Karpas-422 (cell line): ENCODE measurements at places on chromosomes 13 and 19. TPM values are rescaled to one million over a fixed set of nuclear protein-coding genes. Genes with fewer than 3 reads are reported as not detected.

SHISA7 gene
- total RNA-seq, result not detected in 2 replicates

PRODH2 gene
- total RNA-seq, result not detected in 2 replicates

CEACAM6 gene
- total RNA-seq, result not detected in 2 replicates

PSPN gene
- 0.76 and 1.0 TPM in 2 replicates for total RNA-seq
